ENCODE measurements at places on chromosomes 4 and X. TPM values are rescaled to one million over a fixed set of nuclear protein-coding genes. Genes with fewer than 3 reads are reported as not detected.

GRCh38 chrX:46130247-46130646 is 415.0 kb downstream of the ZNF674 start:
- no peak for DNase-seq

GRCh38 chr4:38243388-38244053 is 283.3 kb downstream of the PTTG2 start:
- DNase-seq, result no peak

- DNase-seq, result no peak
Observed at GRCh38 chr4:184410748-184411147, 63.6 kb downstream of the IRF2 start.

The UGT2B10 gene
- not detected for total RNA-seq

The ASB12 gene
- total RNA-seq, result not detected

The TMEM31 gene
- not detected for total RNA-seq

DNA sequence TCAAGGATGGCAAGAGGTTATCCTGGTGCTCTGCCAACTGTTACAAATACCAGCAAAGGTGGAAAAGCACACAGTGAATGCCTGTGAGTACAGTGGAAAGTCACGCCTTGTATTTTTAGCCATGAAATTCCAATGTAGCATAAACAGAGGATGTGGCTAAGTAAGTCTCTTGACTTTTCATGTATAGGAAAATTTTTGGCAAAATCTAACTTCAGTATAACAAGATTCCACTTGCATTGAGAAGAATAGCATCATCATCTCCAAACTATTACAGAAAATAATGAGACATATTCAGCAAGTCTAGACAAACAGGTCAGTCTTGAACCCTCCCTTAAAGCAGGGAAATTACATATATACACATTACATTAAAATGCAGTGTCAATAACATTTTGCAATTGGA is 7.9 kb downstream of the SLC10A6 start:
- no peak for DNase-seq

DNA sequence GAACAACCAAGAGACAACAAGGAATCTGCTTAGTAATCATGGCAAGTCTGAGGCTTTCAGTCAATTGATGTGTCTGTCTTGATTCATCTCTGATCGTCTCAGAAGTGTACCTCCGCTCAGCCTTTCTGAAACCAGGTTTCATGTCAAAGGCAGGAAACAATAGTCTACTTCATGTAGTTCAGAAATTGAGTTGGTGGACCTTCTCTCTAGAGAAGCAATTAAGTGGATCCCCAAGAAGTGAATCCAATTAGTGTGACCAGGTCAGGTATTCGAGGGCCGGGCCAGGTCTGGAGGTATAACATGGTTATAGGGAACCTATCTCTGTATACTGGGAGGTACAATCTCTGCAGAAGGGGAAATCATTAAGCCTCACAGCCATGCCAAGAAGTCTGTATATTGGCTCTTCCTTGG is 32.0 kb downstream of the DAPP1 start:
- DNase-seq, result no peak

The SLC16A2 gene
- 6.6 TPM for total RNA-seq

The MAD2L1 gene
- total RNA-seq, result 118 TPM

GRCh38 chrX:13256603-13257002 is 63.2 kb downstream of the ATXN3L start:
- DNase-seq, result no peak

The CDK16 gene
- total RNA-seq, result 110 TPM
